ENCODE measurements at places on chromosomes 4 and X.

GRCh38 chr4:7547368-7548040 lies 112.8 kb upstream of the PSAPL1 start:
- DNase-seq = no peak

- DNase-seq = no peak
Measured at GRCh38 chrX:22396408-22396807, 123.7 kb downstream of the CBLL2 start.

DNA sequence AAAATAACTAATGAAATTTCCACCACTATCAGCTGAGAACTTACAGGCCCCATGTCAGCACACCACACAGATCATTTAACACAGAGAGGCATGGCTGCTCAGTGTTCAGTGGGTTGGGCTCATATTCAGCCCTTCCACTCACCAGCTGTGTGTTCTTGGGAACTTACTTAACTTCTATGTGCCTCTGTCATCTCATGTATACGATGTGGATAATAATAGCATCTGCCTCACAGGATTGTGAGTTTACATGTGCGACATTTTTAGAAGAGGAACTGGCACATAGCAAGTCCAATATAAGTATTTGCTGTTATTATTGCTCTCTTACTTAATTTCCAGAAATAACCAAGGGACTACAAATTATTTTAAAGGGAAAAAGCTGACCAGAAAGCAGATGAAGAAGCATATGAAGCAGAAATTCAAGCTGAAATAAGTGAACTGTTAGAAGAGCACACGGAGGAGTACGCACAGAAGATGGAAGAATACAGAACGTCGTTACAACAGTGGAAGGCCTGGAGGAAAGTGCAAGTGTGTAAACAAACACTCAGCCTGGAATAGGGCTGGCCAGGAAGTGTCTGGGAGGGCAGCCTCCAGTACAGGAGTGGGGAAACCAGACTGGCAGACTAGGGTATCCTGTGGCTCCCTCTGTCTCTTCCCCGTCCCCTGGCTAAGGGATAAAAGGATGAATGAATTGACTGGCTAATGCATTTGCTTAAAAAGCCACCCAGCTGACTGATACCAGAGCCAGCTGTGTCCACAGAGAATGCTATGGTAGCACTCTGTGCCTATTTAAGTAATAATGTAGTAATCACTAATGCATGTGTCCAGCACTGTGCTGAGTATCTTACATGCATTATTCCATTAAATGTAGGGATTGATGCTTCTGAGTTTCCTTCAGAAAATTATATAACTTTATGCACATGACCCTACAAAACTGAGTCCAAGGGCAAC lies 67.1 kb downstream of the CC2D2A start:
- DNase-seq = no peak

- DNase-seq = no peak
Measured at GRCh38 chrX:97399400-97399799, 515.7 kb downstream of the RPA4 start.

GRCh38 chr4:140358281-140358680 lies 15.2 kb upstream of the SCOC start:
- no peak for DNase-seq

GRCh38 chr4:162510115-162510514 lies 346.3 kb upstream of the FSTL5 start:
- no peak for DNase-seq

DNA sequence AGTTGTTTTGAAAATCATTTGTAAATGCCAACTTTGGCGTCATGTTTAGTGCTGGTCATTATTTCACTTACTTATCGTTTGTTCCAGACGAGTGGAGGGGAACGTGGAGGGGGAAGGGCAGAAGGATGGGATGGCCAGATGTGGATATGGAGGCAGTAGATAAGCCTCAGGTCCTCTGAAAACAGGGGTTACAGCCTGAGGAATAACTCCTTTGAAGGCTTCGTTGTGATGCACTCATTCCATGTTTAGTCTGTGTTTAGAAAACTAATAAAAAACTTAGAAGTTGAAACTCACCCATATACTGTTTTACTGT lies 1.1 kb downstream of the MOB1B start:
- DNase-seq = no peak

- no peak for DNase-seq
Measured at GRCh38 chr4:127155116-127155515, 477.6 kb upstream of the INTU start.

GRCh38 chr4:8723222-8723980 lies 130.8 kb downstream of the CPZ start:
- no peak for DNase-seq
